ENCODE measurements at places on chromosomes 2 and 18.

GRCh38 chr2:181354626-181355025 lies 102.6 kb upstream of the ITGA4 start:
- no peak for DNase-seq

DNA sequence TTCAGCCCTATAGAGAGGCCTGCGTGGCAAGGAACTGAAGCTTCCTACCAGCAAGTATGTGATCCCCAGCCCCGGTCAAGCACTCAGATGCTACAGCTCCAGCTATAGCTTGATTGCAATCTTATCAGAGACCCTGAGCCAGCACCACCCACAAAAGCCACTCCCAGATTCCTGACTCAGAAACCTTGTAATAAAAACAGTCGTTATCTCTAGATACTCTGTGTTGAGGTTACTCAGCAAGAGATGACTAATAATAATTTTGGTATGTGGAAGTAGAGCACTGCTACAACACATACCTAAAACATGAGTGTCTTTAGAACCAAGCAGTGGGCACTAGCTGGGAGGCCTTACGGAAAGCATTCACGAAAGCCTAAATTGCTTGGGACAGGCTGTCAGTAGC lies 216.9 kb downstream of the UXS1 start:
- no peak for DNase-seq

GRCh38 chr2:192267484-192267883 lies 72.8 kb upstream of the TMEFF2 start:
- DNase-seq: peak; percentile 79

GRCh38 chr18:12059334-12060181 lies 34.1 kb upstream of the ANKRD62 start:
- DNase-seq: no peak

- DNase-seq: no peak
Measured at GRCh38 chr18:3313685-3314084, 51.8 kb downstream of the MYL12B start.

GRCh38 chr2:238420878-238421694 lies 5.6 kb upstream of the ASB1 start:
- DNase-seq: no peak

- DNase-seq: no peak
Measured at GRCh38 chr2:223576873-223577272, 25.3 kb downstream of the SCG2 start.

DNA sequence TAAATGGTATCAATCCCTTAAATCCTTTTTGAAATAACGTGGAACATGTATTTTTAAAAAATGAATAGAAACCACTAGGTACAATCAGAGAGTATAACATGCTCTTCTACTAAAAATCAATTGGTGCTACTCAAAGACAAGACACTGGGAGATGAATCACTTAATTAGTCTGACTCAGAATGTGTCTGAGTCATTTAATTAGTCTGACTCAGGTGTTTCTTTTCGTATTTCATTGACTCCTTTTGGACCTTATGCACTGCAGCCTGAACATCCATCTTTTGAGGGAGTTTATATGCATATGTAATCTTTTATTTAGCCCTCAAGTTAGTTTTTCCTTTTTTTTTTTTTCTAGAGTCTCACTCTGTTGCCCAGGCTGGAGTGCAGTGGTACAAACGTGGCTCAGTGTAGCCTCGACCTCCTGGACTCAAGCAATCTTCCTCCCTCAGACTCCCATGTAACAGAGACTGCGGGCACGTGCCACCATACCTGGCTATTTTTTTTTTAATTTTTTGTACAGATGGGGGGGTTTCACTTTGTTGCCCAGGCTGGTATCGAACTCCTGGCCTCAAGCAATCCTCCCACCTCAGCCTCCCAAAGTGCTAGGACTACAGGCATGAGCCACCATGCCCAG lies 26.5 kb downstream of the PPP4R3B start:
- DNase-seq: no peak

GRCh38 chr2:206433686-206434085 lies 9.6 kb upstream of the ADAM23 start:
- DNase-seq: no peak

DNA sequence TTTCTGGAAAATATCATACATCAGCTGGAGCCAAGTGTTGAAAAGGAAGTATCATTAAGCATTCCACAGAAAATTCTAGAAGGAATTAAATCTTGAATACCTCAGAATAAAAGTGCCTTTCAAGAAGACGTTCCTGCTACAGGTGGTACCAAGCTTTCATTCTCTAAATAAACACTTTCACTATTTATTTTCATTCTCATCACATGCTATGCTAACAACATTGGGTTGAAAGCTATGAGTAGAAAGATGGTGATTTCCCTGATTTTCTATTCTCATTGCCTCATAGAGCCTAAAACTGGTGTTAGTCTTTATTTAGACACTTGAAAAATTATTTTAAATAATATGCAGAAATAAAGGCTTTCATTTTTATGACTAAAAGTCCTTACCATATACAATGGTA lies 324.7 kb downstream of the LRP1B start:
- no peak for DNase-seq

DNA sequence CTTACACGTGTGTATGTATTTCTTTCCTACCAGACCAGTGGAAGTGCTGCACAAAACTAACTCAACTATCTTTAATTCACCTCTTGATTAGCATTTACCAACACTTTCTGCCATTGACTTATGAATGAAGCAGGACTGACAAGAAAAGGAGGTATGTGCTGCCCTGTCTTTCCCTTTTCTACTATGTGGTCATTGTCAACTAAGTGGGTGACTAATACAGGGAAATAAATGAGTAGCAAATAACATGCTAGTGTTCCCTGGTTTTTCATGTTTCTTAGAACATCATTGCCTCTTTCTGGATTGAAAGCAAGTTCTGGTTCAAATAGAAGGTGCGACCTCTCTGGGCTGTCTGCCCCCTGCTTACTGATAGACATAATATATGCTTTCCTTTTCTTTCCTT lies 58.0 kb downstream of the LINC00305 start:
- no peak for DNase-seq

- no peak for DNase-seq
Measured at GRCh38 chr2:132860220-132860619, 190.2 kb upstream of the LYPD1 start.

- no peak for DNase-seq
Measured at GRCh38 chr18:45008694-45009413, 328.2 kb downstream of the SETBP1 start.

- DNase-seq: no peak
Measured at GRCh38 chr2:239768031-239768790, 256.9 kb downstream of the NDUFA10 start.

- DNase-seq: no peak
Measured at GRCh38 chr18:8947566-8947965, 154.9 kb upstream of the NDUFV2 start.

DNA sequence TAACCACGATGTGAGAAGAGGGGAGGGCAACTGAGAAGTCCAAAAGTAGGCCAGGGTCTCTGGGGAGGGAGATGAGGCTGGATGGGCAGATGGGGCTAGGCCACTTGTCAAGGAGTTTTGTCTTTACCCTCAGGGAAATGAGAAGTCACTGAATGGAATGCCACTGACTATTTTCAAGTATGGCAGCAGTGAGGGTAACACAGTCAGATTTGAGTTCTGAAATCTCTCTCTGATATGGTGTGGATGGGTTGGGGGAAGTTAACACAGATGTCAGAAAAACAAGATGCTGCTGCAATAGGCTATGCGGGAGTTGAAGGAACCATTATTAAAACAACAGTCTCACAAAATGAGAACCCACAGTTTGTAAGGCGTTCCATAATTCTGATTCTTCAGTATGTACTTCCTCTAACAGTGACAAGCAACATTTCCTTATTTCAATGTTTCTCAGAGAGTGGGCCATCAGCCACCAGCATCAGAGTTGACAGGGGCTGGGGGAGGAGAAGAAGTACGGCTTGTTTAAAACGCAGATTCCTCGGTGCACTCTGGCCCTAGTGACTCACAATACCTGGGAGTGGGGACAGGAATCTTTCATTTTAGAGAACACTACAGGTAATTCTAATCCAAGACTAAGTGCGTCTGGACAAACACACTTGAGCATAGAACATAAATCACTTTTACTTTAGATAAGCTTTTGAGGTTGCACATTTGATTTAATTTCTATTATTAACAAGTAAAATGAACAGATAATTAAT lies 301.5 kb upstream of the LYPD1 start:
- DNase-seq: no peak

GRCh38 chr18:3163968-3164367 lies 55.8 kb downstream of the MYOM1 start:
- DNase-seq: no peak

DNA sequence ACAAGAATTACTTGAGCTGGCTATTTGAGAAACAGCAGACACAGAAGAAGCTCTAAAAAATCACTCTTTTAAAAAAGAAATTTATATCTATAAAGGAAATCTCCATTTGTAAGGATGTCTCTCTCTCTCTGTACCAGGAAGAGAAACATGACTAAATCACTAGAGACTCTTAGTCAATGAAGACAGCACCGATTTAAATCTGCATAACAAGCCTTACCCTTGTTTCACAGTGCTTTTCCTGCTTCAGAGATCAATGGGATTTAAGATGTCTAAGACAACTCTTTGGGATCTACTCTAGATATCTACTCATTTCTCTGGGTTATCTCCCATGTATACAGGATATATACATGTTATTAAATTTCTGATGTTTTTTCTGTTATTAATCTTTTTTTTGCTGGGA lies 359.2 kb upstream of the RND3 start:
- no peak for DNase-seq

GRCh38 chr2:184598316-184599053 lies at the start of gene ZNF804A:
TSS of gene ZNF804A (plus strand) at chr2:184598529. CDS start at chr2:184598960, 431 bp downstream.
- DNase-seq: no peak

GRCh38 chr2:115161771-115162493 lies 719.5 kb downstream of the DPP10 start:
- no peak for DNase-seq

DNA sequence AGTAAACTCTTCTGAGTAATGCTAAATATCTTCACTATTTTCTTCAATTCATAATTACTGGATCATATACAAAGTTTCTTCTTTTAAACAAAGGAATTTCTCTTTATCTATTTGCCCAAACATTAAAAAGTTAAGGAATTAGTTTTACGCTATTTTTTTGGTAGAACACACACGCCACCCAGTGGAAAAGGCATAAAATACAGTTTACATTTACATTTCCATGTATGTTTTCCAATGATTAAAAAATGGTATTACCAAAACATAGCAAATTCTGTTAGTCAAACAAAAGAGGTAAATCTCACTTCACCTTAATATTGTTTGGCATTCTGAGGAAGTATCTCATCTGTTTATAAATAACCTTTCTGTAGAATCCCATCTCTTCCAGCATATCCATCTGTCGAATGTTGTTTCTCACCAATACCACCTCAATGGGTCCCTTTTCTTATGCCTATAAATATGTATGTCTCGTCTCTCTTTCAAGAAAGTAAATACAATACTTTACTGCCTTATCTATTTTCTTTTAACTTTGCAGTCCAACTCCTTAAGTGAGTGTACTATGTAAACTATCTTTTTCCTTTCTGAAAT lies 7.2 kb downstream of the BOLL start:
- DNase-seq: peak; percentile 44

GRCh38 chr2:228628682-228629081 lies 447.2 kb upstream of the SPHKAP start:
- no peak for DNase-seq

DNA sequence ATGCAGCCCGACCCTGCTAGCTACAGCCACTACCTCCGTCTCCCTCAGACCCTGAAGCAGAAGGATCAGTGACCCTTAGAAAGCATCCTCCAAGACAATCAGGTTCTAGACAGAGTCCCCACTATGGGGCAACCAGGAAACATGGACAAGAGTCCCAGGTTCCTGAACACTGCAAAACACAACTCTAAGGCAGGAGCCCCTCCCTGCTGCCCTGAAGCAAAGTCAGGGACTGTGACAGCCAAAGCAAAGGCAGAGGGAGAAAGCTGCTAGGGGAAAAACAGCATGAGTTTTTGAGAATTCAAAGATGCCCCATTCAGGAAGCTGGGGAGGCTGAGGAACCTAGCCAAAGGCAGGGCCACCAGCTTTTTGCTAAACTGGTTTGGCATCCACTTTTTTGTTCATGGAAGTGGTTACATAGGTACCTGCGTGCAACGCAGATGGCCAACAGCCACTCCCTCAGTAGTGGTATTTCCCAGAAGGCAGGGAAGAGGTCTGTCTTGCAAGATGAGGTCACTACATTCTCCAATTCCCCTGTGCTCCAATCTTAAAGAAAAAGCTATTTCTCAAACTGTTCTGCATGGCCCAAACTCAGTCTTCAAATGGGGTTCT lies 33.2 kb downstream of the MYO5B start:
- DNase-seq: no peak

- DNase-seq: no peak
Measured at GRCh38 chr18:27931535-27931934, 245.4 kb downstream of the CDH2 start.

DNA sequence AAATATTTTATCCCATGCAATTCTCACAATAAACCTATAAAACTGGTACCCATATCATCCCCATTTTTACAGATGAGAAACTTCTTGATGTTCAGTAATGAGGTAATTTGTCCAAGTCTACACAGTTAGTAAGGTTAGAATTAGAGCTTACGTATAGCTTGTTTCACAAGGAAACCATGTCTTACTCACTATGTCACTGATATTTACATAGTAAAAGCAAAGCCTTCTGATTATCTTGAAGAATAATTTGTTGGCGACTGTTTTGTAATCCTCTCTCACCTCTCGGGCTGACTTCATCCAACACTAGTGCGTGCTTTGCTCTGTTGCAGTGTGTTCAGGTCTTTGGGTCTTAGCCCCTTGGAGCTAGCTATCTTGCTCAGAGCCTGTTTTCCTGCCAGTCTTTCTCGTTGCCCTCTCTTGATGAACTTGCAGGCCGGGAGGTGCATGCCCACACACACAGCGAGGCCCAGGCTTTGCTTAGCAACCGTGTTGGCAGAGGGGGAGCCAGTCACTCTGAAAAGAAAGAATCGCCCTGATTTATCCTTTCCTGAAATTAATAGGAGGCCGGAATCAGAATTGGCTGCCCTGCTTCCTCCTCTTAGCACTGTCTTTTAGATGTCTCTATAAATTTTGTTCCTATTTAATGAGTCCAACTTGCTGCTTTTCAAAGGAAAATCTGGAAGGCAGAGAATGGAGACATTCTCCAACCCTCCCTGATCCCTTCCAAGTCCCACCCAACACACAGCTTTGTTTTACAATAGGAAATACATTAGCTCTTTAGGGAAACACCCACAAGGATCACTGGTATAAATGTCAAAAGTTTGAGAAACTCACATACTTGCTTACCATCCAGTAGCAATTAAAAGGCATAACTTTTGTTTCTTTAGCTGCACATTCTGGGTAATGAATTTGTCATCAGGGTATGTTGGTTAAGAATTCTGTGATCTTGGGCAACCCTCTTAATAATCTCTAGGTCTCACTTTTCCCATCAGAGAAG lies 97.6 kb upstream of the SEC11C start:
- DNase-seq: no peak

- DNase-seq: no peak
Measured at GRCh38 chr2:43276962-43277391, 50.6 kb upstream of the ZFP36L2 start.

DNA sequence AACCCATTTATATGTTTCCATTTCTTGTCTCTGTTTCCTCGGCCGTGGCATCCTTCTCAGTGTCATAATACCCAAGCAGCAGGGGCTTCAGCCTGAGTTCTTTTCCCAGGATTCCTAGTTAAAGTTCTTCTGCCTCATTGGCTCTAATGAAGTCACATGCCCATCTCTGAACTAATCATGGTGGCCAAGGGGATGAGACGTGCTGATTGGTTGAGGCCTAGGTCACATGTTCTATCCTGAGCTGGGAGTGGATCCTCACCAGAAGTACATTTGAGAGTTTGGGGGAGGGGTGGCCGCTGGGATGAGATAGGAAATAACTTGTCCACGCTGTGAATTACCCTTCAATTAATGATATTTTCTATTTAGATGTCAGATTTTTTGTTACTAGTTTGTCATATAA lies 3.8 kb upstream of the UGT1A5 start:
- no peak for DNase-seq
